Fibroblast of skin of right quadriceps (primary cell): ENCODE measurements at places on chromosomes 12 and 14.
A peak's percentile ranks its signal among the peaks of the same experiment; 100 is the strongest.

GRCh38 chr12:50546441-50547318, 41.9 kb downstream of the DIP2B start:
- no peak for DNase-seq

GRCh38 chr14:68824517-68825347, 31.9 kb upstream of the ZFP36L1 start:
- peak; percentile 63 for DNase-seq

- peak; percentile 85 for DNase-seq
Observed at GRCh38 chr12:120361506-120362208, 7.3 kb downstream of the MSI1 start.

- DNase-seq = no peak
Observed at GRCh38 chr12:129169928-129170327, 316.6 kb downstream of the GLT1D1 start.

DNA sequence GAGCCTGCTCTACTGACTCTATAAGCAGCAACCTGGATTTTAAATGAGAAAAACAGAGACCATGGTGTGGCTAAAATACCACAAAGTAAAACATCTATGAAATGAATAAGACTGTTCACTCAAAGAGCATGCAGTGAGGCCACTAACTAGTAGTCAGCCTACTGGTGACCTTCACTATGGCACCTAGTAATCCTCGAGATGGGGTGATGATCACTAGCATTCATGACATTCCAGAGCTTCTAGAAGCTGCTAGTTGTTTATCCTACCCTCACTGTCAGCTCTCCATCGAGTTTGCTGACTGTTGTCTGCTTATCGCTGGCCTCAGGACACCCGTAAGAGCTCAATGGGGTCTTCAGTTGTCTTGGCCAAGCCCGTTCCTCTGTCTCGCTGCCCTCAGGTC, 13.7 kb downstream of the SPTB start:
- no peak for DNase-seq

DNA sequence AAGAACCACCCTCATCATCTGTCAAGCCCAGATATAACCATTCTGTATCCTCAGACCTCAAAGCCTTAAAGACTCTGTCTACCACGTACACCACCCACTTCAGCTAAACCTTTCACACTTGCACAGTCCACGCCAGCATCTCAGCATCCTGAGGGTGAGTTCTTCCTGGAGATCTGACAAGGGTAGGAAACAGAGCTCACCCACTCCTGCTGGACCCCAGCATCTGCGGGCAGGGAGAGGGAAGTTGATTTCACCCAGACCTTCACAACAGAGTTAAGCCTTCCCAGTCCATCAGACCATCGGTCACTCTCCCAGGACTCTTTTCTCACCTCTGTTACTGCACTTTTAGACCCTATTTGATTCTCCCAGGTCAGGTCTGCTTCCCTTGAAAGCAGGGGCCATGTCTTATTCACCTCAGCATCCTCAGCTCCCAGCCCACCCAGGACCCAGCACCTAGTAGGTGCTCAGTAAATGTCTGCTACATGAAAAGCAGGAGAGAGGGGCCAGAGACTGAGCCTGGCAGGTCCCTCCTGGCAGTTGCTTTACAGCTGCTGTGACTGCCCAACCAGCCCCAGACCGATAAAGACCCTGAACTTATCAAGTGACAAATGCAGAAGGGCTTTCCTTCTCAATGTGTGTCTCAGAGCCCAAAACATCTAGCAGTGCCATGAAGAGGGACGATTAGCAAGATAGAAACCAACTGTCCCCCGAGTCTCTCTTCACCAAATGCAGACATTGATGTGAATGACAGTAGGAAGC, 34.1 kb downstream of the ANO2 start:
- DNase-seq = no peak

DNA sequence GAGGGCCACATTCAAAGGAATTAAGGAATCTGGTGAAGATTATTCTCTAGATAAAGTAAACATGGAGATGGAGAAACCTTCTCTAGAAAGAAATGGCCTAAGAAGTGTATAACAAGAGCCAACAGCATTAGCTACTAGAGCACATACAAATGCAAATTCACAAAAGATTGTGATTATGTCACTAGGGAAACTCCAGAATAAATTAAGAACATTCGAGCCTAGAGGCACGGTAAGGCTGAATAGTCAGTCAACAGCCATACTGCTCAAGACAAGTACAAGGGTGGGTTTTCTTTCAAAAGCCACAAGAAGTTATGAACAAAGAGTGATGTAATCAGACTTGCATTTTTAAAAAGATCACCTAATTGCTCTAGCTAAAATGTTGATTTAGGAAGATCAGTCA, 25.4 kb downstream of the PPP4R3A start:
- no peak for DNase-seq

DNA sequence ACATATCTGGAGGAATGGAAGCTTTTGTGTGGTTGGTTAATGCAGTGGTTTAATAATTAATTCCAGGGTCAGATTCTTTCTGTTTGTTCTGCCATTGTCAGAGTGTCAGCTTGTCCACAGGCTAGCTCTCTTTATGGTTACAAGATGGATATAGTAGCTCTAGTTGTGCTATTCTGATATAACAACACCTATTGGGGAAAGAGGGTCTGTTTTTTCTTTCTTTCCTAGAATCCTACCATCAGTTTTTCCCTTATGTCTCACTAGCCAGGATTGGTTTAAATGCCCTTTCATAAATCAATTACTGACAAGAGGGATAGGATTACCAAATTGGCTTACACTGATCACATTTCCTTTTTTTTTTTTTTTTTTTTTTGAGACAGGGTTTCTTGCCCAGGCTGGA, 27.8 kb downstream of the CNOT2 start:
- DNase-seq = no peak

DNA sequence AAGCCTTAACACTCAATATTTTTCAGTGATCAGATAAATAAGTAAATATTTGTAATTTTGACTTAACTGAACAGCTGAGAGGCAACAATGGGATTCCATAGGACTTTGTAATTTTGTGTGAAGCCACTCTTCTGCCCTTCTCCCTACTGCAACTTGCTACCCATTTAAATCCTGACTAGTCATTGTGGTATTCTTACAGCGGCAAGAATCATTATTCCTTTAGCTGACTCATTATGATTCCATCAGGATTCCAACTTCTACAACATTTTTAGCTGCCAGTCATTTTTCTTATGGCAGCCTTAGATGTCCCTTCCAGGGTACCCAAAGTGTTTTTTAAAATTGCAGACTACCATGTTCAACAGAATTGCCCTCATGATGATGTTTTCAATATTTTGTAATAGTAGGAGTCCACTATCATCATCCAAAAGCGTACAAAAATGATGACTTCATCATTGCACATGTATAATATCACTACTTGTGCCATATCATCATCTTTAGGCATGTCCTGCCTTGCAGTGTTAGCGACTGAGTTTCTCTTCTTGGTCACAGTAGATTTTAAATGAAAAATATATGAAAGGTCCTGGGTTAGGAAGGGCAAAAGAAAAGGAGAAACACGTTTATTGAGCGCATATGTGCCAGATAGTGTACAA, 5.1 kb upstream of the MAGOHB start:
- peak; percentile 85 for DNase-seq

DNA sequence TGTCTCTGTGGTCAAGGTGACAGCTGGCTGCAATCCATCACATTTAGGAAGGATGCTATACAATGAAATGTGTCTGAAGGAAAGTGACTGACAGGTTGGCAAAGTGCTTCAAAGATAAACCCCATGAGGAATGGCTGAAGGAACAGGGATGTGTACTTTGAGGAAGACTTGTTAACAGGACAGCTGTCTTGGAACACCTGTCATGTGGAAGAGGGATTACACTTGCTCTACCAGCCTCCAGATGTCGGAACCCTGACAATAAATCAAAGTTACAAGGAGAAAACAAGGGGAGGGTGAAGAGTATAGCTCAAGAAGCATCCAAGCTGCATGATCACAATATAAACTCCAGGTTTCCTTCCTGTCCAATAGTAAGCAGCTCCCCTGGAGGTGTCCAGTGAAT, 147.8 kb upstream of the TMCC3 start:
- no peak for DNase-seq

GRCh38 chr12:54207539-54208294, 18.9 kb upstream of the SMUG1 start:
- peak; percentile 55 for DNase-seq

GRCh38 chr12:76755829-76756379, 8.0 kb upstream of the ZDHHC17 start:
- DNase-seq = no peak

- DNase-seq = peak; percentile 15
Observed at GRCh38 chr14:31025367-31026076, at the start of gene AP4S1. Gene AP4S1, plus strand, starts transcription at chr14:31025649. Its CDS starts 40,548 bp downstream, at chr14:31066197.

DNA sequence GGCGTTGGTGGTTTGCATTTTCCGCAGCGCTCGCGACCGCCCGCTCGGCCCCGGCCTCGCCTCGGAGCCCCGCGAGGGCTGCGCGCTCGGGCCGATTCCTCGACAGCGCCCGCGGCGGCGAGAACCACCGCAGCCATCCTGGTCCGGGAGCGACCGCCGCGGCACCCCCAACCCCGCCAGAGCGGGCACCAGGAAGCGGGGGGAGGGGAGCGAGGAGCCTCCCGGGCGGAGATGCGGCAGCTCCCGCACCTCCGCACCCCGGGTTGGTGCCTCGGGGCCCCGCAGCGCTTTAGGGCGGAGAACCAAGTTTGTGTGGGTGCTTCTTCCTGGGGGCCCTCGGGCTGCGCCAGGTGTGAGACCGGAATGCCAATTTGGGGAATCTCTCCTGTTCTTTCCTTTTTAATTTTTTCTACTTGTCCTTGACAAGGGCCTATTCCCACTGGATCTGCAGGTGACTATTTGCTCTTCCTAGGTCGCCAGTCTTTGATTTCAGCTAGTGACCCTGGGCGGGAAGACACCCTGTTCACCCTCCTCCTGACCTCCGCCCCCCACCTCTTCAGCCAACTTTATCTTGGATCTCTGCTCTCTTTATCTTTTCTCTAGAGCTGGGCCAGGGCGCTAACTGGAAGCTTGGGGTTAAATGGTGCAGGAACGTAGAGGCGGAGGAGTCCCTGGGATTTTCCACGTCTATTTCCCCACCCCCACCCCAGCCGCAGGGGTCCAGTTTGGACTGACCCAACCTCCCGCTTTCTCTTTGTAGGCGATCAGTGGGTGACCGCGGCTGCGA, at the start of gene SOCS2:
TSS of gene SOCS2 (plus strand) at position 751 of the 787 bp plus-strand sequence. CDS start 223 bp downstream, outside the sequence.
- peak; percentile 31 for DNase-seq

DNA sequence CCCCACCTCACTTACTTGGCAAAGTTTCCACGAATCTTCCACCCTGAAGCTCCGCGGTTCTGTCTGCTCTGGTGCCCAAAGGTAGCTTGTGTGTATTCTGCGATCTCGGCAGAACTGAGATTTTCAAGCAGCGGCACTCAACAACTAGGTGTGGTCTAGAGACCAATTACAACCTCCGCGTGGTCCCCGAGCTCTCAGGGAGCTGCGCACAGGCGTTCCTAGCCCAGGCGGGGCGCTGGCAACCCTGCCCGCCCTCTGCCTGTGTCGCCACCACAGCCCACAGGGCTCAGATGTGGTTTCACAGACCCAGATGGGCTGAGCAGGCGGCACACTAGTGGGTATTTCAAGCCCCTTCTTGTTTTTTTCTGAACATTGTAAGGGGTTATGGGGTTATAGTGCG, 1.5 kb upstream of the DIABLO start:
- no peak for DNase-seq

DNA sequence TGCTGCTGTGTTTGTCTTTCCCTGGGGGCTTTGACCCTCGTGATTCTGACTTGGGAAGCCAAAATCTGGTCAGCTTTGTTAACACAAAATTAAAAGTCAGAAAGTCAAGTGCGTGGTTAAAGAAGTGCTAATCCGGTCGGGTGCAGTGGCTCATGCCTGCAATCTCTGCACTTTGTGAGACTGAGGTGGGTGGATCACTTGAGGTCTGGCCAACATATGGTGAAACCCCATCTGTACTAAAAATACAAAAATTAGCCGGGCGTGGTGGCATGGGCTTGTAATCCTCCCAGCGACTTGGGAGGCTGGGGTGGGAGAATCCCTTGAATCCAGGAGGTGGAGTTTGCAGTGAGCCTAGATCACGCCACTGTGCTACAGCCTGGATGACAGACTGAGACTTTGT, 844.6 kb downstream of the VRK1 start:
- peak; percentile 47 for DNase-seq

DNA sequence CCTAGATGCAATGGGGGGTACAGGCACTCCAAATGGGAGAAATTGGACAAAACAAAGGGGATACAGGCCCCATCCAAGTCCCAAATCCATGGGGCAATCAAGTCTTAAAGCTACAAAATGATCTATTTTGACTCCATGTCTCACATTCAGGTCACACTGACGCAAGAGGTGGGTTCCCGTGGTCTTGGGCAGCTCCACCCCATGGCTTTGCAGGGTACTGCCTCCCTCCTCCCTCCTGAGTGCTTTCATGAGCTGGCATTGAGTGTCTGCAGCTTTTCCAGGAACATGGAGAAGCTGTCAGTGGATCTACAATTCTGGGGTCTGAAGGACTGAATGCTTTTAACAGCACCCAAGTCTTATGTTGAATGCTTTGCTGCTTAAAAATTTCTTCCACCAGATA, 274.5 kb upstream of the LRIG3 start:
- no peak for DNase-seq

DNA sequence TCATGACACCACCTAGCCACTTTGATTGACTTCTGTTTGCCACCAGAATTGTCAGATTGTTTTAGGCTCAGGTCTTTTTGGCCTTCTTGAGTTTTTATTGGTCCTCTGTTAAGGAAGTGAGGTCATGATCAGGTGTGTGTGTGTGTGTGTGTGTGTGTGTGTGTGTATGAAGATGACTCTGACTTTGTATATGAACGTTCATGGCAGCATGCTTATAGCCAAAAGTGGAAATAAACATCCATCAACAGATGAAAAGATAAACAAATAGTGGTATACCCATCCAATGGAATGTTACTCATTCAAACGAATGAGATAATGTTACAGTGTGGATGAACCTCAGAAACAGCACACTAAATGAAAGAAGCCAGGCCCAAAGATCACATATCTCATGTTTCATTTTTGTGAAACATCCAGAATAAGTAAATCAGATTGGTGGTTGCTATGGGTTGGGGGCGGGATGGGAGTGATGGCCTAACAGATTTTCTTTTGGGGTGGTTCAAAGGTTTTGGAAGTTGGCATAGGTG, 258.6 kb downstream of the KTN1 start:
- no peak for DNase-seq

GRCh38 chr12:48077111-48077510, 28.8 kb downstream of the SENP1 start:
- no peak for DNase-seq

GRCh38 chr12:91819132-91819447, 326.6 kb downstream of the BTG1 start:
- peak; percentile 19 for DNase-seq

DNA sequence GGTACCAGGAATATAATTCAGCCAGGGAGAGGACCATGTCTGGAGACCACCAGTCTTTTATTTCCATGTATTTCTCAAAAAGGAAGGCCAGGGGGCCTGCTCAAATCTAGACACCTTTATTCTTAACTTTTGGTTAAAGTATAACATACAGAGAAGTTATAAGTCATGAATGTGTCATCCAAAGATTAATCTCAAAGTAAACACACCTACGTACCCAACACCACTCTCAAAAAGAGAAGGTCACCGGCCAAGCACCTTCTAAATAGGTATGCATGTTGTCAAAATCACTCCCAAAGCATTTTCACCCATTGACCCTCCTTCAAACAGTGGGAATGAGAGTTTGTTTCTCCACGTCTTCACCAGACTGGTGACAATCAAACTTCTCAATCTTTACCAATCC, 60.0 kb upstream of the FZD10 start:
- no peak for DNase-seq
